ENCODE measurements at places on chromosomes 13 and 19. TPM values are rescaled to one million over a fixed set of nuclear protein-coding genes. Genes with fewer than 3 reads are reported as not detected.

FLT3LG gene
- total RNA-seq = 12.7 TPM

ZNF709 gene
- total RNA-seq = 3.7 TPM

IZUMO2 gene
- not detected for total RNA-seq

IGFL2 gene
- not detected for total RNA-seq

DDA1 gene
- total RNA-seq = 21.6 TPM

AMH gene
- 2.1 TPM for total RNA-seq

ZNF835 gene
- 0.97 TPM for total RNA-seq

KIR3DL2 gene
- total RNA-seq = not detected

All from hair follicle dermal papilla cell (primary cell).